ENCODE measurements at places on chromosomes 7 and 10.

DNA sequence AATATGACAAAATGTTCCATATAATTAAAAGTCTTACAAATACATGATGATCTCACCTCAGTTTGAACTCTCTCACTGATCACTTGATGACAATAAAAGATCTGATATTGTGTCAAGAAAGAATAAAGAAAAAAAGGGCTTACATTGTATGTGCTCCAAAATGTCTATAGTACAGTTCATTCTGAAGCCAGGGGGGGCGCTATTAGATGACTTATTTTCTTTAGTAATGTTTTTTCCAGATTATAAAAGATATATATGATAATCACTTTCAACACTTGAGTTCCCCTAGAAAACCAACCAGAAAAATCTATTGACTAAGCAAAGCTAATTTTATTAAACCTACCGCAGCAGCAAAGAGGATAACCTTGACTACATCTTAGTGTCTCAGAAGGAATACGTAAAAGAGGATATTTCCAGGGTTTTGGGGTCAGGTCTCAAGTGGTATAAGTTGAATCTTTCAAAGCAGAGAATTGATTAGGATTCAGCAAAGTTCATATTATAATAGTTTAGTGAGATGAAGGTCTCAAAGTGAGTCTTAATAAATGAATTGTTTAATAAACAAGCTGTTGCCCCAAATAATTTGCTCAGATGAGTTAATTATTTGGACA lies 55.8 kb downstream of the PTN start:
- DNase-seq: no peak

- no peak for DNase-seq
Measured at GRCh38 chr7:116731023-116731395, 59.0 kb downstream of the MET start.

DNA sequence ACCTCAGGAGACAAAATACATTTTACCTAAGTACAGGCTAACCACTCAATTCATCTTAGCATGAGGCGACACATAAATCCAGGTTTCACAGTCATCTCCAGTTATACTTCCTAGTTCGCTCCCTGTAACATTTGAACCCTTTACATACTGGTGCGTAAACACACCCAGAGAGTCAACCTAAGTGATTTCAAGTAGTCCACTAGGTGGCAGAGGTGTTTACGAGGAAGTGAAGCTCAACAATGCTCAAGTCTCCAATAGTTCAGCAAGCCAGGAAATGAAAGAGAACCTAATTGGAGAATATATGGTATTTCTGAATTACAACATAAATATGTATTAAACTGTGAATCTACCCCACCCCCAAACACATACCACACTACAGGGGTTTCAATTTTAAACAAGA lies 76.3 kb upstream of the ABCB5 start:
- DNase-seq: no peak

DNA sequence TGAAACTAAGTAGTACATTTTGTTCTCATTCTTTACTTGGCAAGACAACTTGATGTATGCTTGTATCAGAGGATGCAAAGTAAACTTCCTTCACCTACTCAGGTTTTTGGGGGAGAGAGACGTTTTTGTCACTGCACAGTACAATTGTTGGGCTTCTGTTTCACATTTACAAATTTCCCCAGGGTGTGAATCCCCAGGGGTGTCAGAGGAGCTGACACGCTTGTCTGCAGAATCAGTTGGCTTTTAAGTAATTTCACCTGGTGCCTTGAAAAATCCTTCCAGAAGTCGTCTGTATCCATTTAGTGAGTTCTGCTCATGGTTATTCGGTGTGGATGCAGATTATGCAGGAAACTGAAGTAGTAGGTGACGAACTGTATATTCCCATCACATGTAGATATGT lies 1227.7 kb upstream of the CELF2 start:
- DNase-seq: no peak

DNA sequence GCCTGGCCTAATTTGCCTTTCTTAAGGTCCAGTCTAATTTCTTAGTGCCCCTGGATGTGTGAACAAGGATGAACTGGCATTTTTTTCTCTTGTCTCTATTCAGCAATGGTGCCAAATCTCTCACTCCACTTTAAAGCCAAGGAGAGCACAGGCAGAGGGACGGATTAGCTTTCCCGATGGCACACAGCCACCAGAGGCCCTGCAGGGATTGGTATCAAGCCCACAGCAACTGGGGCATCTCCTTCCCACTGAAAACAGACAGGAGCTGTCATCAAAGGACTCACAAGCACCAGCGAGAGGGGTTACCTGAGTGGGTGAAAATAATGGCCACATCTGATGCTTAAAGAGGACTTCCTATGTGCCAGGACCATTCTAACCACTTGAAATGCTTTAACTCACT lies 83.1 kb downstream of the ITIH5 start:
- no peak for DNase-seq

DNA sequence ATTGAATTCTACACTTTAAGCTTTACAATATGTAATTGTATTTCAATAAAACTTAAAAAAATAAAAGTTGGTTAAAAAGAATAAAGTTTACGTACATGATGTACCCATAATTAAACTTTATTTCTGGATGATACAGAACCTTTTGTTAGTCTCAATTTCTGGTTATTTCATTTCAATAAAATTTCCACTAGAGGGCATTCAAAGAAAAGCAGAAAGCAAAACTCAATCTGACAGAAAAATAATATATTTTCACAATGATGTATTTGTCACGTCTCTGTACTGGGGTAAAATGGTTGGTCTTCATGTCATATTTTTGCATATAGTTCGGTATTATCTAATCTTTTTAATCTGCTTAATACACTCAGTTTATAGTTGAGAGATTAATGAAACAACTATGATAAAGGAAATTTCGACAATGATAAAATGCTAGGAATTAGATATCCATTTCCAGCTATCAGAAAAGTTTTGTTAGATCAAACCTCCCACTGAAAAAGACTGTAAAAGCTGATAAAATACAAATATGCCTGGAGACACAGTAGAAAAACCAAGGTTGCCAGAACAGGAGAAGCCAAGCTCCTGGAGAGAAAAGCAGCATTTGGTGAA lies 27.4 kb downstream of the ASZ1 start:
- DNase-seq: no peak

DNA sequence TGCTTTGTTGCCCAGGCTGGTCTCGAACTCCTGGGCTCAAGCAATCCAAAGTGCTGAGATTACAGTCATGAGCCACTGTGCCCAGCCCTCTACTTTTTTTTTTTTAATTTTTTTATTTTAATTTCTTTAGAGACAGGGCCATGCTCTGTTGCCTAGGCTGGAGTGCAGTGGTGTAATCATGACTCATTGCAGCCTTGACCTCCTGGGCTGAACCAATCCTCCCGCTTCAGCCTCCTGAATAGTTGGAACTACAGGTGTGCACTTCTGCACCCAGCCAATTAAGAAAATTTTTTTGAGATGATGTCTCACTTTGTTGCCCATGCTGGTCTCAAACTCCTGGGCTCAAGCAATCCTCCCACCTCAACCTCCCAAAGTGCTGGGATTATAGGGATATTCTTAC lies 528.6 kb downstream of the GATA3 start:
- DNase-seq: no peak

GRCh38 chr10:130541090-130541489 lies 404.9 kb downstream of the GLRX3 start:
- DNase-seq: no peak

- no peak for DNase-seq
Measured at GRCh38 chr10:45557275-45557905, 115.2 kb downstream of the ZFAND4 start.

DNA sequence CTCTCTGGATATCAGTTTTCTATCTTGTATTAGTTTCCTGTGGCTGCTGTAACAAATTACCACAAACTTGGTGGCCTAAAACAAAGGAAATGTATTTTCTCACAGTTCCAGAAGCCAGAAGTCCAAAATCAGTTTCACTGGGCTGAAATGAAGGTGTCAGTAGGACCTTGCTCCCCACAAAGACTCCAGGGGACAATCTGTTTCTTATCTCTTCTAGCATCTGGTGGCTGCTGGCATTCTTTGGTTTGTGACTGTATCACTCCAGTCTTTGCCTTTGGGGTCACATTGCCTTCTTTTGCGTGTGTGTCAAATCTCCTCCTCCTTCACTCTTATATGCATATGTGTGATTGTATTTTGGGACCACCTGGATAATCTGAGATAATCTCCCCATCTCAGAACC lies 153.0 kb upstream of the PRPS1L1 start:
- DNase-seq: no peak

GRCh38 chr10:72238392-72239175 lies 22.5 kb upstream of the ASCC1 start:
- DNase-seq: no peak

GRCh38 chr10:48285710-48286109 lies 11.2 kb upstream of the FRMPD2 start:
- DNase-seq: no peak

DNA sequence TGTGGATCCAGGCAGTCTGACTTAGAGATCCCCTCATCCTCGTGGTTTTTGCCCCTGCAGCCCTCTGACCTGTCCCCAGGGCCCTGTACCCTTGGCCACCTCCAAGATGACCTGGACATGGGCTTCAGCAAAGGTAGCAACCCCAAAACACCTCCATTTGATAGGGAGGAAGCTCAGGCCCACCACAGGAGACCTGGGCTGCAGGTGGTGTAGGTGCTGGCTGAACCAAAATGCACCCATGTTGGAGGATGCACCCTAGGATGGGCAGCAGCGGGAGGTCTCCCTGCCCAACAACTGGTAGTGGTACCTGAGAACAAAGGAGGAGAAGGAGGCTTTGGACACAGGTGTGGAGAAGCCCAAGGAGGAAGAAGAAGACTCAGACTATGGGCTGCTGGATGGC lies 188.7 kb downstream of the ZNF716 start:
- DNase-seq: no peak

- DNase-seq: no peak
Measured at GRCh38 chr10:14247377-14248116, 83.2 kb downstream of the FRMD4A start.

DNA sequence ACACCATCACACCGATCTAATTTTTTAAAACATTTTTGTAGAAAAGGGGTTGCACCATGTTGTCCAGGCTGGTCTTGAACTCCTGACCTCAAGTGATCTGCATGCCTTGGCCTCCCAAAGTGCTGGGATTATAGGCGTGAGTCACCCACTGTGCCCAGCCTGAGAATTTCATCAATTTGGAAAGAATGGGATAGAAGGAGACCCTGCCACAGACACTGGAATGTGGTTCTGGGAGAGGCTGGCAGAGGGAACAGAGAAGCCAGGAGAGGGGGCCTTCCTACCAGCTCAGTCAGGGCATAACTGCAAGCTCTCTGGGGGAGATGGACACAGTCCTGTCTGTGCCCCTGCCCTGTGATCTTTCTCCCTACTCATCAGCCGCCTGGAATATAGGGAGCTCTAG lies 42.1 kb upstream of the MKRN1 start:
- DNase-seq: no peak

- DNase-seq: no peak
Measured at GRCh38 chr10:118882741-118883140, 128.0 kb upstream of the CACUL1 start.

- DNase-seq: no peak
Measured at GRCh38 chr7:70484255-70484654, 647.7 kb upstream of the GALNT17 start.

GRCh38 chr7:29859524-29860185 lies 53.3 kb downstream of the WIPF3 start:
- DNase-seq: no peak

GRCh38 chr7:30225863-30226613 lies 58.4 kb upstream of the ZNRF2 start:
- DNase-seq: peak; percentile 30

- no peak for DNase-seq
Measured at GRCh38 chr7:34242391-34242790, 337.1 kb downstream of the BMPER start.

GRCh38 chr10:117320050-117320665 lies 55.1 kb downstream of the PDZD8 start:
- no peak for DNase-seq

DNA sequence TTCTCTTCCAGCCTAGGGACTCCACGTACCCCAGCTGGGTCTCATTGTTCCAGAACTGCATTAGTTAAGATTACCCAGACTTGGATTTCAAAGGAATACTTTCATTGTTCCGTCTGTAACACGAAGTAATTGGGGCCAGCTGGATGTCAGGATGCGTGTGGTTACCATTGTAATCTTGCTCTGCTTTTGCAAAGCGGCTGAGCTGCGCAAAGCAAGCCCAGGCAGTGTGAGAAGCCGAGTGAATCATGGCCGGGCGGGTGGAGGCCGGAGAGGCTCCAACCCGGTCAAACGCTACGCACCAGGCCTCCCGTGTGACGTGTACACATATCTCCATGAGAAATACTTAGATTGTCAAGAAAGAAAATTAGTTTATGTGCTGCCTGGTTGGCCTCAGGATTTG lies 21.0 kb downstream of the LRRC17 start:
- no peak for DNase-seq

GRCh38 chr7:94643771-94644545 lies 12.0 kb downstream of the SGCE start:
- no peak for DNase-seq

GRCh38 chr7:116417593-116418345 lies 81.8 kb upstream of the CAV2 start:
- no peak for DNase-seq
